Lower lobe of right lung (tissue), 2 donors: ENCODE measurements at places on chromosomes 1 and 21.

- H3K36me3 ChIP-seq, result peaks cover 84% of the 10 kb centered on the region
- no peak overlapping the region for H3K27ac ChIP-seq
- DNase-seq, result no peak
- no peaks in the 10 kb centered on the region for H3K27me3 ChIP-seq
- peaks cover 22% of the 10 kb centered on the region for H3K4me1 ChIP-seq
Measured at GRCh38 chr1:228400237-228400651, 6.4 kb downstream of the TRIM11 start.

- H3K27ac ChIP-seq, result peak overlapping the region; percentile 13
- H3K4me1 ChIP-seq, result peaks cover 32% of the 10 kb centered on the region
- H3K27me3 ChIP-seq, result no peaks in the 10 kb centered on the region
- no peak for DNase-seq
- no peak overlapping the region for H3K4me3 ChIP-seq
Measured at GRCh38 chr1:244665771-244666217, 12.9 kb downstream of the DESI2 start.

- no peaks in the 10 kb centered on the region for H3K4me1 ChIP-seq
- H3K36me3 ChIP-seq, result no peaks in the 10 kb centered on the region
- no peak overlapping the region for H3K27ac ChIP-seq
- no peak for DNase-seq
Measured at GRCh38 chr1:118154220-118154619, 30.8 kb downstream of the SPAG17 start.

DNA sequence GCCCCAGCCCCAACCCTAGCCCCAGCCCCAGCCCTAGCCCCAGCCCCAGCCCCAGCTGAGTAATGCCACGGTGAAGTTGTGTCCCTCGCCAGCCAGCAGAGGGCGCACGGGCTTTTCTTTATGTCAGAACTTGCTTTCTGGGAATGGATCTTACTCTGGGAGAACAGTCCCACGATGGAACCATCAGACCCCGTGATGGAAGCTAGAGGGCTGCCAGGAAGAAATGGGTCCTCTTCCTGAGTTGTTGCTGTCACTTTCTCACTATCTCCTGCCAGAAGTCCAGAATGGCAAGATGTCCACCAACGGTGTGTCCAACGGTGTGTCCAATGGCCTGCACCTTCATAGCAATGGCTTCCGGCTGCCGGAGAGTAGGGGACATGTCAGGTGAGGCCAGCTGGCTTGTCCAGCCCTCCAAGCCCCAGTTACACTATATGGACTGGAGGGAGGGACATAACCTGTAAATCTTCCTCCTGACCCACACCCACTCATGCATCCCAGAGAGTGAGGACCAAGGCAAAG, 25.1 kb upstream of the TMEM222 start:
- no peaks in the 10 kb centered on the region for H3K27me3 ChIP-seq
- peak; percentile 83 for DNase-seq
- H3K4me3 ChIP-seq, result no peak overlapping the region
- H3K4me1 ChIP-seq, result peaks cover 26% of the 10 kb centered on the region
- H3K27ac ChIP-seq, result no peak overlapping the region

- peaks cover 28% of the 10 kb centered on the region for H3K4me1 ChIP-seq
- no peak overlapping the region for H3K4me3 ChIP-seq
- H3K36me3 ChIP-seq, result no peaks in the 10 kb centered on the region
- peak overlapping the region; percentile 78 for H3K27ac ChIP-seq
Measured at GRCh38 chr1:203463469-203464062, 12.0 kb upstream of the PRELP start.

- H3K4me1 ChIP-seq, result peaks cover 32% of the 10 kb centered on the region
- H3K4me3 ChIP-seq, result peak overlapping the region; percentile 64
- no peaks in the 10 kb centered on the region for H3K36me3 ChIP-seq
- no peak for DNase-seq
Measured at GRCh38 chr1:203267912-203268311, 37.4 kb upstream of the BTG2 start.

GRCh38 chr1:194028002-194028401, 841.6 kb upstream of the B3GALT2 start:
- no peaks in the 10 kb centered on the region for H3K27me3 ChIP-seq
- H3K4me3 ChIP-seq, result no peak overlapping the region
- no peaks in the 10 kb centered on the region for H3K4me1 ChIP-seq
- H3K36me3 ChIP-seq, result no peaks in the 10 kb centered on the region
- no peak overlapping the region for H3K27ac ChIP-seq

- H3K27me3 ChIP-seq, result peaks cover 48% of the 10 kb centered on the region
- DNase-seq, result peak; percentile 45
- H3K36me3 ChIP-seq, result no peaks in the 10 kb centered on the region
Measured at GRCh38 chr21:45972353-45972715, 9.2 kb upstream of the COL6A1 start.

- H3K36me3 ChIP-seq, result no peaks in the 10 kb centered on the region
- no peak for DNase-seq
- H3K27ac ChIP-seq, result no peak overlapping the region
- no peaks in the 10 kb centered on the region for H3K27me3 ChIP-seq
- H3K4me3 ChIP-seq, result no peak overlapping the region
- H3K4me1 ChIP-seq, result no peaks in the 10 kb centered on the region
Measured at GRCh38 chr1:175062858-175063257, 4.8 kb upstream of the TNN start.

DNA sequence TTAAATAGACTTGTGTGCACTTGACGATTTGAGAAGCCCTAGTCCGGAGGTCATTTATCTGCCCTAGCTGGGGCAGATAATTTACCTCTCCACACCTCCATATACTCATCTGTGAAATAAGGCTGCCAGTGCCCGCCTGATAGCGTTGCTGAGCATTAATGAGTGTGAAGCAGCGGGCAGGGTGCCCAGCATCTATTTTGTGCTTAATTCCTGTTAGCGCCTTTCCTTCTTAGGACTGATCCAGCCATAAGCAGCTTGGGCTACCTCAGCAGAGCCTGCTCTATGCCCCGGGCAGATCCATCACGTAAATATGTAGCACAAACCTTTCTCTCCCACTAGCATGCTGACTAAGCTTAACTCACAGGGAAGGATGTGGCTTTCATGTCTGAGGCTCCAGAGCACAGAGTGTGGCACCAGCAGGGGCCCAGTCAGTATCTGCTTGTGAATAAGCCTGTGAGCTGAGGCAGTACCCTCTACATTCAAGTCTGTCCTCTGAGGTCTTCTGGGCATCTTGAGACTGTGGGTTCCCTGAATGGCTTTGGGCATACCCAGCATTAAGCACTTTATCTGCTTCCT, 21.5 kb upstream of the RNF187 start:
- DNase-seq, result no peak
- peaks cover 8% of the 10 kb centered on the region for H3K4me1 ChIP-seq
- H3K4me3 ChIP-seq, result no peak overlapping the region
- H3K27me3 ChIP-seq, result peaks cover 81% of the 10 kb centered on the region
- H3K36me3 ChIP-seq, result no peaks in the 10 kb centered on the region
- no peak overlapping the region for H3K27ac ChIP-seq

DNA sequence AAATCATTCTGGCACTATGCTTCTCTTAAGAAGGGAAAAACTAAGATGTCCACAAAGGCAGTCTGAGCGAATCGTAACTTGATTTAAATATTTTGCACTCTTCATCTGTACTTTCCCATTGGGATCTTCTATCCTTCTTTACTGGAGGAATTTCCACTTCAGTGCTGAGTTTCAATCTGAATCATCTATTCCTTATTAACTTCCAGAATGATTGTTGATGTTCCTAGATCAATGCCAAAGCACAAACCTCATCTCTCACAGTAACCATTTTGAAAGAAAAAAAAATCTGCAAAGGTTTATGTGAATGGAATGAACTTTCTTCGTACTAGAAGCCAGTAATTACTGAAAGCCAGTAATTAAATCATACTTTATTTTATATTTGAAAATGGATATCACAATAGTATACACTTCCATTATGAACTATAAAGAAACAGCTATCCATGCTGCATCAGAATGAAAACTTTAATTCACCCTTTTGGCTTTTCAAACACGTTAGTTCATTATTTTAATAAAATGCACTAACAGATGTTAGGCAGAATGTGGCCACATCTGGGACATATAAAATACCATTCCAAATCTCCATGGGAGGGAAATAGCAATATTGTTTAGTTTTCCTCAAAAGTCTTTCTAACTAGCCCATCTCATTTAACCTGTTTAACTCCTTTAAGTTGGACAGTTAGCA, 5.5 kb upstream of the RNF2 start:
- H3K4me1 ChIP-seq, result no peaks in the 10 kb centered on the region
- DNase-seq, result no peak
- no peak overlapping the region for H3K4me3 ChIP-seq
- no peaks in the 10 kb centered on the region for H3K36me3 ChIP-seq
- no peaks in the 10 kb centered on the region for H3K27me3 ChIP-seq

DNA sequence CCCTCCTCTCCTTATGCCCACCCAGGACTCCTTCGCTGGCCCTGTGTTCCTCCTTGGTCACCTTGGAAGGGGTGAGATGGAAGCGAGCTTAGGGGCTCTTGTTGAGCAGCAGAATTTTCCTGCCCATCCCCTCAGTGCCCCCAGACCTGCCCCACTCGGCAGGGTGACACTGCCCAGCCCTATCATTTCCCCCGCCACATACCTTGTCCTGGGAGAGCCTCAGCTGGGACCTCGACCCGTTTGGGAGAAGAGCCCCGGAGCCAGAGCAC, 1.4 kb upstream of the FNDC5 start:
- peaks cover 44% of the 10 kb centered on the region for H3K27me3 ChIP-seq
- no peak overlapping the region for H3K27ac ChIP-seq
- H3K36me3 ChIP-seq, result no peaks in the 10 kb centered on the region
- no peak for DNase-seq
- peaks cover 23% of the 10 kb centered on the region for H3K4me1 ChIP-seq

DNA sequence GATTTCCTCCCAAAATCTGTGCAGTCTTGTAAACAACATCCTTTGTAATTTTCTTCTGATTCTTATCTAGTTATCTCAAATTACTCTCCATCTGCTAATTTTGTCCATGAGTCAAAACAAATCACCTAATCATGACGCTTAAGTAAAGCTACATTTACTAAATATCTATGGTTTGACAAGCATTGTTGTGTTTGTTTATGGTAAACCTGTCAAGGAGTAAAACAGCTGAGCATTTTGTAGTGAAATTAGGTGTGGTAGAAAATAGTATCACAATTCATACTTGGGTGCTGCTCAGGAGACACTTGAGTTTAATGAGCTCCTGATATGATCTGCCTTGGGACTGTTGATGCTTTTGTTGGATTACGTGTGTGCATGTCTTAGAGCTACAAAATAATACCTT, 11.6 kb downstream of the TIPRL start:
- H3K4me1 ChIP-seq, result no peaks in the 10 kb centered on the region
- no peak for DNase-seq
- H3K36me3 ChIP-seq, result peaks cover 90% of the 10 kb centered on the region
- H3K4me3 ChIP-seq, result no peak overlapping the region
- H3K27ac ChIP-seq, result no peak overlapping the region
- no peaks in the 10 kb centered on the region for H3K27me3 ChIP-seq

DNA sequence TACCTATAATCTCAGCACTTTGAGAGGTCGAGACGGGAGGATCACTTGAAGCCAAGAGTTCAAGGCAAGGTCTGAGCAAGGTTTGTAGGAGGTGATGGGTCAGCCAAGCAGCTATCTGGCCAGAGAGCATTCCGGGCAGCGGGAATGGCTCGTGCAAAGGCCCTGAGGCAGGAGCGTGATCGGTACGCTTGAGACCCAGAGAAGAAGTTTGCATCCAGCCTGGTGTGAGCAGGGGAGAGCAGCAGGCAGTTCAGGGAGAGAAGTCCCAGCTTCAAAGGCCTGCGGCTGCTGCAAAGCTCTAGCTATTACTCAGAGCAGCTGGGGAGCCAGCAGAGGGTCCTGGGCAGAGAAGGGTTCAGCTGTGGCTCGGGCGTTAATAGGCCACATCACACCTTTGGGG, 5.1 kb upstream of the SRARP start:
- H3K36me3 ChIP-seq, result no peaks in the 10 kb centered on the region
- DNase-seq, result no peak
- no peak overlapping the region for H3K27ac ChIP-seq
- H3K4me3 ChIP-seq, result no peak overlapping the region

GRCh38 chr1:197553281-197553680, 222.0 kb downstream of the DENND1B start:
- no peaks in the 10 kb centered on the region for H3K4me1 ChIP-seq
- no peaks in the 10 kb centered on the region for H3K36me3 ChIP-seq
- H3K4me3 ChIP-seq, result no peak overlapping the region
- no peak overlapping the region for H3K27ac ChIP-seq

DNA sequence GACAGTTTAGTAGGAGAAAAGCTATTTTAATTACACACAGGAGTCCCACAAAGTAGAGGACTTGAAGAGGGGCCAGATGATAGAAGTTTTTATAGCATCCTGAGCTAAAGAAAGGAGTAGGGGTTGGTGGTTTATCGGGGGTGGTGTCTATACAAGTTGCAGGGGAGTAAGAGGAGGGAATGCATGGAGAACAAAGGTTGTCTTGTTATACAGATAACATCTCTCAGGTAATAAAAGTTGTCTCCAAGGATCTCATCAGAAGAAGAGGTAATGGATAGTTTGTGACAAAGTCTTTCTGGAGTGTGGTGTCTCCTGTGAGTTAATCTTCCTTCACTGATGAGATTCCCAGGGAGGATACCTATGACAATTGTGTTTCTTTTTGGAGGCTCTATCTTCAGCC, 23.4 kb upstream of the NUF2 start:
- no peak for DNase-seq
- H3K27me3 ChIP-seq, result no peaks in the 10 kb centered on the region
- peaks cover 4% of the 10 kb centered on the region for H3K36me3 ChIP-seq
- no peak overlapping the region for H3K27ac ChIP-seq

DNA sequence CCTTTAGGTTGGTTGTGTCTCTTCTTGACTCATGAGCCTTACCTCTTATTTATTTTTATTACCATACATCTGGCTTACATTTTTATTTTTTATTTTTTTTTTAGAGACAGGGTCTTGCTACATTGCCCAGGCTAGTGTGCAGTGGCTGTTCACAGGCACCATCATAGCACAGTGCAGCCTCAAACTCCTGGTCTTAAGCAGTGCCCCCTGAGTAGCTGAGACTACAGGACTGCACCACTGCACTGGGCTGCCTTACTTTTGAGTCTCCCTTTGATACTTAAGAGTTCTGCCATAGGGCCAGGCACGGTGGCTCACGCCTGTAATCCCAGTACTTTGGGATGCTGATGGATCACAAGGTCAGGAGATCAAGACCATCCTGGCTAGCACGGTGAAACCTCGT, 76.4 kb upstream of the MACF1 start:
- H3K4me1 ChIP-seq, result peaks cover 80% of the 10 kb centered on the region
- H3K27me3 ChIP-seq, result no peaks in the 10 kb centered on the region
- peaks cover 11% of the 10 kb centered on the region for H3K36me3 ChIP-seq
- H3K27ac ChIP-seq, result peak overlapping the region; percentile 83

DNA sequence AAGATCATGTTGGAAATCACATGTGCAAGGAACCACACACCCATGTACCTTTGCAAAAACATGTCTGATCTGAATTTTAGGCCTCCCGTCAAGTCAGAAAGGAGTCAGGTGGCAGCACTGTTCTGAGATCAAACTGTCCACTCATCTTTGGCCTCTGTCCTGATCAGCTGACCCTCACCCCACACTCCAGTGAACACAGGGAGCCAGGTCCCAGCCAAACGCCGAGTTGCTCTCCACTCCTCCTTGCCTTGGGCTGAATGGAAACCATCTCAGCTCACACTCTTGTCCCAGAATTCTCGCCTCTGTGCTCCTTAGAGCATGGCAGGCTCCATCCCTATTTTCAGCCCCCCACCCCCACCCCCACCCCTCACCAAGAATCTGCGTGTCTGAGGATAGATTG, 4.6 kb upstream of the RNF186 start:
- no peak overlapping the region for H3K27ac ChIP-seq
- no peaks in the 10 kb centered on the region for H3K4me1 ChIP-seq
- no peaks in the 10 kb centered on the region for H3K27me3 ChIP-seq
- no peaks in the 10 kb centered on the region for H3K36me3 ChIP-seq
- H3K4me3 ChIP-seq, result no peak overlapping the region

GRCh38 chr1:64184003-64184440, 19.4 kb upstream of the UBE2U start:
- no peaks in the 10 kb centered on the region for H3K4me1 ChIP-seq
- DNase-seq, result no peak
- H3K4me3 ChIP-seq, result no peak overlapping the region
- H3K36me3 ChIP-seq, result no peaks in the 10 kb centered on the region
- no peaks in the 10 kb centered on the region for H3K27me3 ChIP-seq
